ENCODE measurements at places on chromosomes 5 and 9.

GRCh38 chr5:139984816-139985215, 58.3 kb downstream of the NRG2 start:
- no peak for DNase-seq

DNA sequence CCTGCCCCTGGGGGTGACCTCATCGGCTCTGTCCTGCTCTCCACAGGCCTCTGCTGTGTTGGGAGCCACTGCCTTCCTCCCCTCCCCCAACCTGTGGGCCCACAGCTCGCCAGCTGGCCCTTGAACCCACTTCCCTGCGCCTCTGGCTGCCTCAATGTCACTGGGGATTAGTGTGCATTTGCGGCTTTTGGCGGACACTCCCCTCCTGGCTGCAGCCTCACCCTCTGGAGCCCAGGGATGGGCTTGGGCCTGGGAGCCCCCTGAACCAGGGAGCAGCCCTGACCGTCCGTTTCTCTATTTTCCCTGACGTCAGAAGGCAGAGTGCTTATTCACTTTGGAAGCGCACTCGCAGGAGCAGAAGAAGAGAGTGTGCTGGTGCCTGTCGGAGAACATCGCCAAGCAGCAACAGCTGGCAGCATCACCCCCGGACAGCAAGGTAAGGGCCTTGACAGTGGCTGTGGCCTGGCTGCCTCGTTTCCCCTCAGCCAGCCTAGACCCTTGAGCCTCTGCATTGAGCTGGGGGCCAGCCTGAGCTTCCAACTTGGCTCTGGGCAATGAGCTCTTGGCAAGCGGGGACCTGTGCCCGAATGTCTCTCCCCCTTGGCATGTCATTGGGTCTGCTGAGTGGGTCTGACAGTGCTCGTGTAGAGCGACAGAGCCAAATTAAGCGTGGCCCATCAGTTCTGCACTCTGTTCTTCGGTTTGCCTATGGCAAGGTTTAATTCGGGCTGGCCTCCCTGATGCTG, 73.1 kb downstream of the RGS3 start:
- no peak for DNase-seq

DNA sequence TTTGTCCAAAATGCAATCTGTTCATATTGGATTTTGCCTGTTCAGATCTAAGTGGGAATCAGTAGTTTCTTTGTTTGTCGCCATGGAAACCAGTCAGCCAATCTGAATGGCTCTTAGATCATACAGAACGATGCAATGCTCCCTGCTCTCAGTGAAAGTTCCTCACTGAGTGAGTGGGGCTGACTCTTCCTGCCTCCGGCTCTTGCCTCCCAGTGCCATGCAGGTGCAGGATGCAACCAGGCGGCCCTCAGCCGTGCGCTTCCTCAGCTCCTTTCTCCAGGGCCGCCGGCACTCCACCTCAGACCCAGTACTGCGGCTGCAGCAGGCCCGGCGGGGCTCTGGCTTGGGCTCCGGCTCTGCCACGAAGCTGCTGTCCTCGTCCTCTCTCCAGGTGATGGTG, at the start of gene PTPDC1:
Gene PTPDC1 (plus strand): TSS at position 151 of the 400 bp plus-strand sequence. CDS start 67 bp downstream, at position 218.
- DNase-seq: no peak

DNA sequence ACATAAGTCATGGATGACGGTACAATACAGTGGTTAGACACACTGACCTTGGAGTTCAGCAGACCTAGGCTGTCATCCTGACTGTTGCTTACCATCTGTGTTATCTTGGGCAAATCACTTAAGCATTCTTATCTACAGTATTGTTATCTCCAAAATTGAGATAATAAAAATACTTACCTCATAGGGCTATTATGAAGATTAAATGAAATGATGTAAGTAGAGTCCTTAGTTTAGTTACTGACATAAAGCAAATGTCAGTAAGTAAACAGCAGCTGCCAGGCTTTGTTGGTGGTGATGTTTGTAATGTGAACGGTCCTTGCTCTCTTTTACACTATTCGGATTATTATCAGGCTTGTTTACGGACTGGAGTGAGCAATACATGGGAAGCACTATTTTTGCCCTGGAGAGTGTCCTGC, 107.3 kb upstream of the DPYSL3 start:
- DNase-seq: no peak

- no peak for DNase-seq
Observed at GRCh38 chr9:93035821-93036351, 22.6 kb upstream of the SUSD3 start.

- peak; percentile 58 for DNase-seq
Observed at GRCh38 chr5:157143127-157143971, 684 bp upstream of the MED7 start.

GRCh38 chr9:131960851-131961495, 118.7 kb downstream of the MED27 start:
- no peak for DNase-seq

GRCh38 chr9:121619545-121620324, 31.7 kb upstream of the DAB2IP start:
- DNase-seq: no peak

- no peak for DNase-seq
Observed at GRCh38 chr5:143396353-143396940, 7.0 kb downstream of the NR3C1 start.

DNA sequence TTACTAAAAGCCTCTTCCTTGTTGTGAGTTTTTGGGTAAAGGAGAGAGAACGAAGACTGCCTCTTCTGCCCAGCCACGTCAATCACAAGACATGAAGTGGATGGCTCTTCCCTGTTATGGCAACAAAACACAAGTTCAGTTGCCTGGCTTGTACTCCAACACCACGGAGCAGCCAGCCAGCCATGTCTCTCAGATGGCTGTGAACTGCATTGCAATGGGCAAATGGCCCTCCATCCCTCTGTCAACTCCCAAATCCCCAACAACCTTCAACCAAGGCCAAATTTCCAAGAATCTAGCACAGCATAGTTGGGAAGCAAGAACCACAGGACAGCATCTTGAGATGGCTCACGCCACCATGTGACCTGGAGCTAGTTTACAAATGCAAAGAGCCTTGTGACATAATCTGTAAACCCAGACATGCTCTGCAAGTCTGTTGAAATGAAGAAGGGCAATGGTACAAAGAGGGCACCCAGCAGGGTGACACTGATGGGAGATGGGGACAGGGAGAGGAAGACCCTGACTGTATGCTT, 53.9 kb downstream of the ZNF366 start:
- DNase-seq: no peak

DNA sequence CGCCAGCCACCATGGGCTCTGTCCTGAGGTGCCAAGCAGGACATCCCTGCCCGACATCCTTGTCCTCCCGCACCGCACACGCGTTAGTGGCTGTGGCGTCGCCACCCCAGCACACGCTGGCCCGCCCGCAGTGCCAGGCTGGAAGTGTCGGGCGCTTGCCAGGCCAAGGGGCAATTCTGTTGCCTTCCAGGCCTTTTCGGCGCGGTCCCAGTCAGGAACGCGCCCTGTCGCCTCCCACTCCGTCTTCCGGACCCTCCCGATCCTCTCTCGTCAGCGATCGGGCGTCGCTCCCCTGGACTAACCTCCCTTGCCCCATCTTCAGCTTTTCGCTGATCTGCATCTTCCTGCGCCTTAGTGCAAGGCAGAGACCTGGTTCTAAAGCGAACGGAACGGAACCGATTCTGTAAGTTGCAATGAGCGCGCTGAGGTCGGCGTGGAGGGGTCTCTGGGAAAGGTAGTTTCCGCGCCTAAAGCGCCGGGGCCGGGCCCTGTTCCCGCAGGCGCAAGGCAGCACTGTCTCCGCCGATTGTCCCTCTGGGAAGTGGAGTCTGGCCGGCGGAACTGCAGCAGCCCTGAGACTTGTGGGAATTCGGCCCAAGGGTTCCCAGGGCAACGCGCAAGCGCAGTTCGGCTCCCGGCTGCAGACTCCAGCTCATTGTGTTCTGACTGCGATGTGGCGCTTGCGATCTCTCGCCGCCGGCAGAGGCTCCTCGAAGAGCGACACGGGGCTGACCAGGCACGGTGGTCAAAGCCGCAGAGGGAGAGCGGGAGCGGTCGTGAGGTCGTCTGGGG, at the start of gene ZNF454:
Gene ZNF454 (plus strand): TSS at position 630 of the 792 bp plus-strand sequence. CDS start 1,594 bp downstream, outside the sequence.
- DNase-seq: no peak

GRCh38 chr9:98500337-98500919, 208.3 kb downstream of the GABBR2 start:
- no peak for DNase-seq

GRCh38 chr9:114489928-114490327, 15.3 kb downstream of the WHRN start:
- no peak for DNase-seq

DNA sequence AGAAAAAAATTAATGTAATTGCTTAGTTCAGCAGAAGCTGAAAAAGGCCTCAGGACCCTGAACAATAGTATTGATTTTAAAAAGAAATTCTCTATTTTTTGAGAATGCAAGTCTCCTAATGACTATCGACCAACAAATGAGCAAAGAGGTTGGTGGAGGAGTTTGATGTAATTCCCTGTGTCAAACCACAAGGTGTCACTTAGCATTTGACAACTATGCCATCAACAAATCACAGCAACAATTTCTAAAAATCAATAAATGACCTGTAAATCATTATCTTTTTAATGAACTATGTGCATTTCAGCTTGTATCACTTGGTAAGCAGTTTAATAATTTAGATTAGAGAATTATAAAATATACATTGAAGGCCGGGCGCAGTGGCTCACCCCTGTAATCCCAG, 133.7 kb downstream of the PRELID2 start:
- no peak for DNase-seq

- DNase-seq: no peak
Observed at GRCh38 chr5:173163219-173163618, 18.9 kb downstream of the BNIP1 start.

DNA sequence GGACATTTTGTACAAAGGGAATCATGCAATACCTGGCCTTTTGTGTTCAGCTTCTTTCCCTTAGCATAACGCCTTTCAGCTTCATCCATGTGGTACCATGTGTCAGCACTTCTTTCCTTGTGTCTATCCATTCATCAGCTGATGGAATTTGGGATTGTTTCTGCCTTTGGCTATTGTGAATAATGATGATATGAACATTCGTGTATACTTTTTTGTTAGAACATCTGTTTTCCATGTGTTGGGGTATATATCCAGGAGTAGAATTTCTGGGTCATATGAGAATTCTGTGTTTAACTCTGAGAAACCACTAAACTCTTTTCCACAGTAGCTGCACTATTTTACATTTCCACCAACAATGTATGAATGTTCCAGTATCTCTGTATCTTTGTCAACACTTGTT, 14.8 kb upstream of the PRRC2B start:
- no peak for DNase-seq

DNA sequence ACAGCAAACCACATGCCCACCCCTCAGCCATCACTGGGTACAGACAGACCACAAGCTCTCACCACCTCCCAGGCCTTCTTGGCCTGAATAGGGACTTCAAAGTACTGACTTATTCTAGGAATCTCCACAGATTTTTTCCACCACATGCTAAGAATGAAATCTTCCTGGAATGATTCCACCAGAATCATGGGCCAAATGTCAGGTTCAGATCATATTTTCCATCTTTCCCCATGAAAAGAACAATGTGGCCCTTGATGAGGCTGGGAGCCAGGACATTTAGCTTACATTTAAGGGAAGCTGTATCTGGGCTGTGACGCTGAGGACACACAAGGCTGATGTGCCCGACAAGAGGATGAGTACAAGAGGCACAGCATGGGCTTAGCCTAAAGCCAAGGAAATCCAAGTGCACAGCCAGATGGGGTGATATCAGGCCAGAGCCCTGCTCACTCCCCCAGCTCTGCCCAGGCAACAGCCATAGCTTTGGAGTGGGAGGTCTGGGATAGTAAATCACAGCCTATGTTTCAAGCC, 28.1 kb downstream of the ACSL6 start:
- no peak for DNase-seq

GRCh38 chr5:112795944-112796678, 58.4 kb downstream of the APC start:
- no peak for DNase-seq

DNA sequence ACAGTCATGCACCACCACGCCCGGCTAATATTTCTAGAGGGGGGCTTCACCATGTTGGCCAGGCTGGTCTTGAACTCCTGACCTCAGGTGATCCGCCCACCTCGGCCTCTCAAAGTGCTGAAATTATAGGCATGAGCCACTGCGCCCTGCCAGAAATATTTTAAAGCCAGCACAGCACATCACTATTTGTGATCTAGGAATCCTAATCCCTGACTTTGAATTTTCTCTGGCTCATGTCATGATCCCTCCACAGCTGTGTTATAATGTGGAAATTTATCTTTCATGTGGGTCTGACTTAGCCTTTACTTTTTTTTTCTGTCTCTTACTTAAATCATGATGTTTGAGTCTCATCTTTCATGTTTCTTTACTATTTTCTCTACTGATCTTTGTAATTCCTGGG, 18.7 kb upstream of the ITGA1 start:
- DNase-seq: no peak

DNA sequence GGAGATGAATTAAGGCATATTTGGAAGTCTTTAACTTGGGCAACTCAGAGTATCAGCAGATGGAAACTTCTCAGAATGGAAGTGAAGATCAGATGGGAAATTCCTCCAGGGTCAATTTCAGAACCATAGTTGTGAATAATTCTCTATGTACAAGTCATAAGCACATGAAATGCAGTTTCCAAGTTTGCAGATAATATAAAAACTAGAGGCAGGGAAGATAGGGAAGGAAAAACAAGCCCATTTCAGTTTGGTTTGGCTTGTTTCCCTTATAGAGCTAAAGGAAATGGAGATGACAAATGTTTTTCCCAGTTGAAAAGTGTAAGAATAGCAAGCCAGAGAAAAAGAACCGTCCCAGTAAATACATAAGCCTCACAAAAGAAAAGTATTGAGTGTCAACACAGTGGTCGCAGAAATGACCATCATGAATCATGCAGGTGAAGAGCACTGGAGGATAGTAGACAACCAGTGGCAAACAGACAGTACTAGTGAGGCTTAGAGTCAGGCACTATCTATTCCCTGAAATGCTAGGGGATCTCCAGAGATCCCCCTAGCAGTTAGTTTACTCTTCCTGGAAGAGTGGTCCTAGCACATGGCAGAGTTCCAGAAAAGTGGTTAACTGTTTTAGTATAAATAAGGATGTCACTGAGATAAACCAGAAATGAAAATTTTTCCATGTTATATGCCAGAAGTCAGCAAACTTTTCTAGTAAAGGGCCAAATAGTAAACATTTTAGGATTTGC, 245.9 kb downstream of the SAXO1 start:
- DNase-seq: no peak

DNA sequence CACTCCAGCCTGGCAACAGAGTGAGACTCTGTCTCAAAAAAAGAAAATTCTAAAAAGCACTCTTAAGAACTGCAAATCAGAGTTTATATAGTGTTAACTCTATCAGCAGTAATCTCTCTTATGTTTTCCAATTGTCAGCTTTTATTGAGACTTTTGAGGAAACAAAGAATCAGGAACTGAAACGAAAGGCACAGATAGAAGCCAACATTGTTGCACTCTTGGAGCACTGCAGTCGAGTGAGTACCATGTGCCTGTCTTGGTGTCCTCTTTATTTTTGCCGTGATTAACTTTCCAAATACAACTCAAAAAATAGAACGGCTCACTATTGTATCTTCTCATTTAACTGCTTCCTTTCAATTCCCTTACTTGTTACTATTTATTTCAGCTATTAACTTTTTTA, 41.7 kb upstream of the LRRC19 start:
- no peak for DNase-seq

- DNase-seq: no peak
Observed at GRCh38 chr9:128553728-128554127, 1.3 kb downstream of the SPTAN1 start.

GRCh38 chr5:38715696-38716095, 130.1 kb upstream of the OSMR start:
- DNase-seq: no peak

GRCh38 chr9:124511891-124512805, 4.9 kb upstream of the NR5A1 start:
- no peak for DNase-seq

All from stimulated activated naive CD4-positive, alpha-beta T cell treated with Interleukin-2 at 50 U/mL for 16 hours (primary cell).